Activated T-cell treated with anti-CD3 and anti-CD28 coated beads for 24 hours (primary cell): ENCODE measurements at places on chromosomes 13 and 19.

- no peak for DNase-seq
Observed at GRCh38 chr19:50312967-50313811, 16.0 kb downstream of the KCNC3 start.

- peak; percentile 11 for DNase-seq
Observed at GRCh38 chr13:21637296-21637695, 33.3 kb upstream of the MICU2 start.

DNA sequence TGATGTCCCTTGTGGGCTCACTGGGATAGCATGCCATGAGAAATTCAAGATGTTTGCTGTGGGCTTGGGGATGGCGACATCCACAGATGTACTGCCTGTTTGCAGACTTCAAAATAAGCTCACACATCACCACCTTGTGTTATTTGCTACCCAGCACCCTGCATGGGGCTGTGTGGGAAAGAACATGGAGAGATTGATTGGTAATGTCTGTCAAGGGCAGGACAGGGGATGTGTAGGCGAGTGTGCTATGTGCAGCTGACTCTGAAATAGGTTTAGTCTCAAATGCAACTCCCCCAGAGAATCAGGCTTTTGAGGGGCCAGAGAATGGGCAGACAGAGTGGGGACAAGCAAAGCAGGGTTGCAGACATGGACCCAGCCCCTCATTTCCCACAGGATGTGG lies 24.7 kb downstream of the PNPLA6 start:
- no peak for DNase-seq

GRCh38 chr13:75813323-75813722 lies 177.2 kb downstream of the LMO7 start:
- DNase-seq, result no peak

DNA sequence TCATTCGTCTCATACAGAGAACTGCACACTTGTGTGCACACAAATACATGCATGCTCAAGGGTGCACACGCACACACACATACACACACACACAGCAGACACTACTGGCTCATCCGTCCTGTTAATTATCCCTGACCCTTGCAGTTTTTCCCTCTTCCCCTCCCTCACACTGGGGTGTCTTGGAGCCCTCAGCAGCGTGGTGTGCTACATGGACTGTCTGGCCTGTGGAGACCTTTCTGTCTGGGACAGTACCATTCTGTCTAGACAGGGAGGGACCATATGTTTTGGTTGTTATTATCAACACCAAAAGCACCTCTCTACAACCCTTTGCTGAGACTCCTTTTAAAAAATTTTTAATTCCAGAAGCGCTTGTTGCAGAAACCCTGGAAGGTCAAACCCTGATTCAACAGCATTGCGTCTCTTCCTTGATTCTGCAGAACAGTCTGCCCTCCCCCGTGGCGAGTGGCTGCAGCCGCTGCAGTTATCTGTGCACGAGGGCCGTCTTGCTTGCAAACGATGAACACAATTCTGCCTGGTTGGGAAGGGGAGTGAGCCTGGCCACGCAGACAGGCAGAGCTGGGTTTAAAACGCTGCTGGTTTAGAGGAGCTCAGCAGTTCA lies 374.0 kb downstream of the IRS2 start:
- DNase-seq, result no peak

DNA sequence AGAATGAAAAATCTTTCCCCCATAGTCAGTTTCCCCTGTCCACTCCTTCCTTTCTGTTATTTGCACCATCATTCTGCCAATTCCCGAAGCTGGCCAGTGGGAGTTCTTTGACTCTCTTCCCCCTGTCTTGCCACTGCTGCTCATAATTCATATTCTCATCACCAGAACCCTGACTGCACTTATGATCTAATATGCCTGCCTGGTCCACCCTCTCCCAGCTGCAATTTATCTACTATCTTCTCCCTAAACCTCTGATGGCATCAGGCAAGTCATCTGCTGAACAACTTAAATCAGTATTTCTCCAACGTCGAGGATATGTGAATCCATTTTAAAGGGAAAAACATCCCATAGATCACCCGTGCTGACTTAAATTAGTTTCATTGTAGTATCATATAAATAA lies 458.0 kb upstream of the GPC6 start:
- DNase-seq, result no peak

- DNase-seq, result no peak
Observed at GRCh38 chr19:17045907-17046502, 19.4 kb upstream of the CPAMD8 start.

- DNase-seq, result no peak
Observed at GRCh38 chr13:29925457-29926097, 75.2 kb upstream of the UBL3 start.

DNA sequence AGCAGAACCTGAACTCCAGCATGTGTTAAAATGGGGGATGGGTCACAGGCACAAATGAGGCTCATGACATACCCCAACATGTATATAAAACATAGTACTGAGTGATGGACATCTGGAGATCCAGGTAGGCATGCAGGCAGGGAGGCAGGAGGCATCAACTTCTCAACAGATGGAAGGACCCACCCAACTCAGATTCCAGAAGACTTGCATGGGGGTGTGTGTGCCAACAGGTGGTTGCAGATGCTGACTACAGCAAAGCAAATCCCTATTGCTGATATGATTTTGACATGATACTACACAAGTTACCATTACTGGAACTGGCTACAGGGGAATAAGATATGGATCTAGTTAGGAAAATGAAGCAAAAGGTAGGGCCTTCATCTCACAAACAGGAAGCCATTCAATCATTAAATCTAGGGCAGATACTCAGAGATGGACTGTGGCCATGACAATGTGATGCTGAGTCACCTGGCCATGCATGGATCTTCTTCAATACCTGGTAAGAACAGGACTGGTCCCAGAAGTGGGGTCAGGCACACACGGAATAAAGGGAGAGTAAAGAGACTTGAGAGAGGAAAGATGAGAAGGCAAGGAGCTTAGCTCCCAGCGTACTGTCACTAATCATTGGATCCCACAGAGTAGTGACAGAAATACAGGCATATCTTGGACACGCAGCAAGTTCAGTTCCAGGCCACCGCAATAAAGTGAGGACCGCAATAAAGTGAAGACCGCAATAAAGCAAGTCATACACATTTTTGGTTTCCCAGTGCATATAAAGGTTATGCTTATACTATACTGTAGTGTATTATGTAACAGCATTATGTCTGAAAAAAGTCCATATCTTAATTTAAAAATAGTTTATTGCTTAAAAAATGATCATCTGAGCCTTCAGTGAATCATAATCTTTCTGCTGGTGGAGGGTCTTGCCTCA lies 91.3 kb downstream of the USP12 start:
- DNase-seq, result no peak

DNA sequence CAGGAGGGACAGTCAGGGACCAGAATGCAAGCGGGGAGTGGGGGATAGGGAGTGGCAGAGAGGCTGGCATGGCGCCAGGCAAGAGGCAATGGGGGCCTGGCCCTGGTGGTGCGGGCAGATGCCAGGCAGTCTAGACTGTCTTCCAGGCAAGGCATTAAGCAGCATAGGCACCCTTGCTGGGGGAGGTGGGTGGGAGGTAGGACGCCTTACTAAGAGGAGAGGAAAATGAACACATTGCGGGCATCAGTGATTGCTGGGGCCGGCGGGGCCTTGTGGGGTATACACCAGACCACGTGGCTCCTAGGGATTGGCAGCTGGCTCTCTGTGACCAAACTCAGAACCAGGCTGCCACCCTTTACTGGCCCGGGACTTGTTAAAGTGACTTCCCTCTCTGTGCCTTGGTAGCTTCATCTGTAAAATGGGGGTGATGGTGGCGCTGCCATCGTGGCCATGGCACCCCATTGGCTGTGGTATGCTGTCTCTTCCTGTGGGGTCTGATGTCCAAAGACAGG lies 46.0 kb downstream of the DNM2 start:
- DNase-seq, result no peak

GRCh38 chr19:3771906-3772455 lies at the start of gene RAX2:
TSS of gene RAX2 (minus strand) at chr19:3772228. CDS start at chr19:3771742, 486 bp downstream.
- no peak for DNase-seq
